Brain microvascular endothelial cell (primary cell): ENCODE measurements at places on chromosomes 5 and 9.

DNA sequence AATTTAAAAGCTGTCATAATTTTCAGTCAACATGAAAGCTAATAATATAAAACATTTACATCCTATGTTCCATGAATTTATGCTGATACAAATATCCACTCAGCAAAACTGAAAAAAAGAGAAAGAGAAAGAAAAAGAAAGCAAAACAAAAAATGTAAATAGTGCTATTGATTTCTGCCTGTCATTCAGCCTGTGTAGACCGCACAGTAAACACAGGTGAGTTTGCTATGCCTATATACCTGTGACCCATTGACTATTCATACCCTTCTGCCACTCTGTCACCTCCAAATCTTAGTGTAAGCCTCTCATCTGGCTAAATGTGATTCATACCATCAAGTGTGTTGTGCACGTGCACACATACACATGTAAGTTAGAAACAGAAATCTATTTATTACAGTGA, 359.0 kb upstream of the RORB start:
- DNase-seq, result no peak

DNA sequence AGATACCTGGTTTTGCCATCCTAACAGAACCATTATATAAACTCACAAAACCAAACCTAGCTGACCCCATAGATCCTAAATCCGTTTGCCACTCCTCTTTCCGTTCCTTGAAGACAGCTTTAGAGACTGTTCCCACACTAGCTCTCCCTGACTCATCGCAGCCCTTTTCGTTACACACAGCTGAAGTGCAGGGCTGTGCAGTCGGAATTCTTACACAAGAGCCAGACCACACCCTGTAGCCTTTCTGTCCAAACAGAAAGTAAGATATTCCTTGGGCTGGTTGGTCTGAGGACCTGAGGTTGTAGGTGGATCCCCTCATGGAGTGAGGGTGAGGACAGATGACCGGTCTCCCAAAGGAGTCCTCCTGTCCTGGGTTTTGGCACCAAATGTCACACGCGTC, 56.7 kb upstream of the NAA35 start:
- DNase-seq, result peak; percentile 1

GRCh38 chr5:32098291-32098690, 75.8 kb downstream of the GOLPH3 start:
- no peak for DNase-seq

- DNase-seq, result no peak
Observed at GRCh38 chr9:92008041-92008440, 58.0 kb upstream of the ROR2 start.

DNA sequence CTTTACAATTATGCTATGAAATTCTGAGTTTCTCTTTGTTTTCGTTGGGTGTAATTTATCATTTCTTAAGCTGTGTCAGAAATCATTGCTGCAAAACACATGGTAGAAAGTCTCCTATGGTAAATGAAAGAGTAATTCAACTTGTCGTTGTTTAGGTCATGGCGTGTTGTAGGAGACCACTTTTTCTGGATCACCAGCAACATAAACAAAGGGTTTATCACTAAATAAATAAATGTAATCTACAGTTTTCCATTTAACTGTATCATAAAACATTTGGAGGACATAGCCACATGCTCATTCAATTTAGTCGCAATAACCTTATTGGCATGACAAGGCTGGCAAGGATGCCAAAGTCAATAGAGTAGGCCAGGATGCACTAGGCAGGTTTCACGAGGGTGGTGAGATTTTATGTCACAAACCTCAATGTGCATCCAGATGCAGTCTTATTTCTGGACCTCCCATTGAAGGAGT, 154.4 kb upstream of the ERCC6L2 start:
- DNase-seq, result no peak

GRCh38 chr5:170629566-170630175, 125.9 kb downstream of the KCNIP1 start:
- DNase-seq, result no peak

DNA sequence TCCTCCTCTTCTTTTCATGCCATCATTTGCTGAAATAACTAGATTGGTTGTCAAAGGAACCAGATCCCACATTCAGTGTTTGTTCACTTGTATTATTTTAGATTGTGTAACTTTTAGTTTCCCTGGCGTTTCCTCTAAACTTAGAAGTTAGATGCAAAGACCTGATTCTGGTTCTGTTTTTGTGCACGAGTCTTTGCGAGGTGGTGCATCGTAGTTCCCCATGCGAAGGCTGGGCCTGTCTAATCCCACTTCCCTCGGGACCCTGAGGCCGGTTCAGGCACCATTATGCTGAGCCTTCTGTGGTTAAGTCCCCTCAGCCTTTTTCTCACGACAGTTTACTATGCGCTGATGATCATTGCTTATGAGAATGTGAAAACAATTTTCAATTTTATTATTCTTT, 219.1 kb upstream of the OTULINL start:
- DNase-seq, result no peak

DNA sequence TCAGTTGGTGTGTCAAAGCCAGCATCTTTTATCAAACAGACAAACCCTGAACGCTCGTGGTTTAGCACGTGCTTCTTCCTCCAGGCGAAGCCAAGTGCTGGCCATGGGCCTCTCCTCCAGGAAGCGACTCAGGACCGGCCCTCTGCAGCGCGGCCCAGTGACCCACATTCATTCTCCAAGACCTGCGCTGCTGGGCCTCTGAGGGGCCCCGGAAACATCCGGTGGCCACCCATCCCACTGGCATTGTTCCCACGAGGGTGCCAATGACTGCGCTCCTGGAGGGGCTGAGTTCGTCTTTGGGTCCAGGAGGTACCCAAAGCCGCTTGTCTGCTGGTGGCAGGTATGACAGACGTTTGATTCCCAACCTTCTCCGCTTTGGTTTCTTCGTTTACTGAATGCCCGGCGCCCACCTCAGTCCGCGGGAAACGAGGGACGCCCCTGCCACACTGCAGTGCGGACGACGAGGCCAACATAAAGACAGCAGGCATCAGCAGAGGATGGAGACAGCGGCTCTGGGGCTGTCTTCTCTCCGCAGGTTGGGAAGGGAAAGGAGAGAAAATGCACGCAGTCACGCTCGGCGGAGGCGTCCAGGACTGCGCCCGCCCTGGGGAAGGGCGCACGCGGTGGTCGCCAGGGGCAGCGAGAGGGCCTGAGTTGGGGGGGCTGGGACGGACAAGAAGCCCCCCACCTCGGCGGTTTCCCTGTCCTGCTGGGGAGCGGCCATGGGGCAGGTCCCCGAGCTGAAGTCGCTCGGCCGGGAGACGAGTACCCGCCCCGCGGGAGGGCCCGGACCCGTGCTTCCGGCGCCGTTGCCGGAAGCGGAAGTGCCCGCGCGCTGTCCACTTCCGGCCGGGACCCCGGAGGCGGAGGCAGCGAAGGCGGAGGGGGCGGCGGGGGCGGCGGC, at the start of gene EXOC3:
EXOC3 (plus strand) TSS at position 842 of the 904 bp plus-strand sequence. CDS start 3,030 bp downstream, outside the sequence.
- DNase-seq, result peak; percentile 31

DNA sequence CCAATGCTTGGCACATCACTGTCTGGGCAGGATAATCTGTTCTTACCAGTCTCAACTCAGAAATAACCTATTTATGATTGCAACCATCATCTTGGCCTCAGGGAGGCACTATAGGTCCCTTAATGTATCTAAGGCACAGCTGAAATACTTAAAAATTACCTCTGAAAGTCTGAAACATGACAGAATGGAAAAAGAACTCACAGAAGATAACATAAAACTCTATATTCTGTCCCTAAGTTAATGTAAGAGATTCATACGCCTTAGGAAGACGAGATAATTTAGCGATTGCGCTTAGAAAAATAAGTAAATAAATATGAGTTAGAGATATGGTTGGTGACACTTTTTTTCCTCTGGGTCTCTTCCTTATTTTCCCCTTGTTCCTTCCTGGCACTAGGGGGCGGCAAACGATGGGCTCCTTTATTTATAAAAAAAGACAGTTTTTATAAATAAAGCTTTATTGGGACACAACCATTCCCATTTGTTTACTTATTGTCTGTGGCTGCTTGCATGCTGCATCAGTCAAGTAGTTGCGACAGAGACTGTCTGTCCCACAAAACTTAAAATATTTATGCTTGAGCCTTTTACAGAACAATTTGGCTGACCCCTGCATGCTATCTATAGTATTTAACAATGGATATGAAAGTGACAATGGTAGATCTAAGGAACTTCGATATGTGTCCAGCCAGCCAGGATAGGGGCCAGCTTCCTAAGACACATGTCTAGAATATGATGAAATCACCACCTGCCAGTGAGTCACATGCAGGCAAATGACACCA, 79.6 kb downstream of the PDE4D start:
- peak; percentile 84 for DNase-seq

DNA sequence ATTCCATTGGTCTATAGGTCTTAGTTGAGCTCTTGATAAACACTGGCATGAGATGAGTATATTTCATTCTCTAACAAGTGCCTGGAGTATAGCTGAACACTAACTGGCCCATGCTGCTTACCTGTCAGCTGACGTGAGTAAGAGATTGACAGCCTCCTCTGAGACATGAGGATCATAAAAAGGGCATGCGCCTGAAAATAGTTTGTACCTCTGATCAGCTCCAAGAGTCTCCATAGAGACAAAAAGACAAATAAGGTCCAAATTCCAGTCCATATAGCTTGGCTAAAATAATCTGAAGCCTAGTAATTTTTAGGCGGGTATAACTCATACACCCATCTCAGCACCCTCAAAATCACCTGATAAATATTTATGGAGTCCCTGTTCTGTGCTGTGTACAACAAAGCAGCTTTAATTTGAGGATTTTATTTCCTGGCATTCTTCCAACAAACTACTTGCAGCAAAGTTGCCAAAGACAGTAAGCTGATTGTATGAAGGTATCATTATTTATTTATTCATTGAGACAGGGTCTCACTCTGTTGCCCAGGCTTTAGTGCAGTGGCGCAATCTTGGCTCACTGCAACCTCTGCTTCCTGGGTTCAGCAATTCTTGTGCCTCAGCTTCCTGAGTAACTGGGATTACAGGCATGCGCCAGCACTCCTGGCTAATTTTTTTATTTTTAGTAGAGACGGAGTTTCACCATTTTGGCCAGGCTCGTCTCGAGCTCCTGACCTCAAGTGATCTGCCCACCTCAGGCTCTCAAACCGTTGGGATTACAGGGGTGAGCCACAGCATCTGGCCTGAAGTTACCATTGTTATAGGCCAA, 16.2 kb upstream of the FSD1L start:
- DNase-seq, result no peak

DNA sequence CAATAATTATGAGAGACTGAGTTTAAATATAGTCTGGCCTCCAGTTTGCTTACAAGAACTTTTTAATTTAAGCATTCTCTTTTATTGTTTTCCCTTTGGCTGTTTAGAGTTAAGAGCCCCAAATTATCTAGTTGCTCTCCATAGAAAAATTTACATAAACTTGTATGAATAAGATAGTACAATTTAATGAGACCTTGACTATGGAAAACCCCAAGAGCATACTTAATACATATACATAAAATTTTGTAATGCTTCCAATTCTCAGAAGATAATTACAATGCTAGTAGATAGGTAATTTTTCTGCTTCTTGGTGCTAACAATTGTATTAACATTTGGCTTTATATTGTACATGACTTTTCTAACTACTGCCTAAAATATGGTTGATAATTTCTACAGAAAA, 20.3 kb upstream of the MSH3 start:
- no peak for DNase-seq

GRCh38 chr5:91906027-91906426, 522.9 kb upstream of the ARRDC3 start:
- DNase-seq, result no peak

DNA sequence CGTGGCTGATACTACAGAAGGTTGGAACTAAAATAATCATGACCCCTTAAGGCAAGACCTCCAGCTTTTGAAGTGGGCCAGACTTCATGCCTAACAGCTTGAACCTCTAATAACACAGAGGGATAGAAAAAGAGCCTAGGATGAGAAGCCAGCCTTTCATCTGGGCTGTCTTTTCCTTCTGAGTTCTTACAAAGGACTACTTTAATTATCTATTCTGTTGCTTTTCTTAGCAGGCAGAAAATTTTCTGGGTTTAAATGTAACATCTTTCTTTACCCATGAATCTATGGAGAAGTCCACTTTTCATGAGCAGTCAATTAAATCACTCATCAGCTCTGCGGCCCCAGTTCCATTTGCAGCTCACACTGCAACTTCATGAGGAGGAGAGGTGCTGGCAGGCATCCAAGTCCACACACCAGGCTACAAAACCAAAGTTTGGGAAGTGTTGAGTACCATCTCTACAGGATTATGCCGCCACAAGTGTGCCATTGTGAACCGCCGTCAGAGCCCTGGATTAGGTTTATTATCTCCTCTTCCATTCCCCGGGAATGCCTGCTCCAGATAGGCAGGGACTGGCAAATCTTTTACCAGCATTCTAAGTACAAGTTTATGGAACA, 192.0 kb downstream of the TLE4 start:
- DNase-seq, result no peak

- DNase-seq, result no peak
Observed at GRCh38 chr9:13411791-13412190, 132.3 kb upstream of the MPDZ start.

GRCh38 chr9:17005056-17005823, 129.6 kb upstream of the CNTLN start:
- peak; percentile 72 for DNase-seq

- DNase-seq, result no peak
Observed at GRCh38 chr9:12212860-12213259, 480.3 kb upstream of the TYRP1 start.

DNA sequence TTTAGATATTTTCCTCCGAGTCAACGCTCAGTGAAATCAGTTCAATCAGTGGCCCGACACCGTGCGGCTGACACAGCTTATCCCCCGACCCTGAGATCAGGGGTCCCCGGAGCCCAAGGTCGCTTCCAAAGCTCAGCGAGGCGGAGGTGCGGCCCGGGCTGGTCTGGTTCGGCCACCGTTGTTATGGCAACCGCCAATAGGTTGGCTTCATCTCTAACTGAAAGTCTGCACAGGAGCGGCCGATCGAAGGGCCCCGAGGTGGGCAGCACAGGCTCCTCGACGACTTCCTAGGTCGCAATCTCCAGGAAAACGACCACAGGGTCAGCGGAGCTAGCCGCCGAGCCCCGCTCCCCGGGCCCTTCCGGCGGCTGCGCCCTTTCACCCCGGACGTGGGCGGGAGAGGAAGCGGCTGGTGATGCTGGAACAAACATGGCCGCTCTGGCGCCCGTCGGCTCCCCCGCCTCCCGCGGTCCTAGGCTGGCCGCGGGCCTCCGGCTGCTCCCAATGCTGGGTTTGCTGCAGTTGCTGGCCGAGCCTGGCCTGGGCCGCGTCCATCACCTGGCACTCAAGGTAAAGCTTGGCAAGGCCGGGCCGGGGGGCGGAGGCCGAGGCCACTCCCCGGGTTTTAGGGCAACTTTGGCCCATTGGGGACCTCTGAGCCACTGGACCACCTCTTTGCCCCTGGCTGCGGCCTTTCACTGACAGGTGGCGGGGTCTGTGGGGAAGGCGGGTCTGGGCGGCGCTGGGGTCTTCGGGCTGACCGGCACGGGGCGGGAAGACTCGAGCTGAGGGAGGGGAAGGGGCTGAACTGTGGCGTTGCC, at the start of gene GPR107:
GPR107 (plus strand) TSS at position 403 of the 821 bp plus-strand sequence; CDS start at position 430, 27 bp downstream.
- DNase-seq, result peak; percentile 57

DNA sequence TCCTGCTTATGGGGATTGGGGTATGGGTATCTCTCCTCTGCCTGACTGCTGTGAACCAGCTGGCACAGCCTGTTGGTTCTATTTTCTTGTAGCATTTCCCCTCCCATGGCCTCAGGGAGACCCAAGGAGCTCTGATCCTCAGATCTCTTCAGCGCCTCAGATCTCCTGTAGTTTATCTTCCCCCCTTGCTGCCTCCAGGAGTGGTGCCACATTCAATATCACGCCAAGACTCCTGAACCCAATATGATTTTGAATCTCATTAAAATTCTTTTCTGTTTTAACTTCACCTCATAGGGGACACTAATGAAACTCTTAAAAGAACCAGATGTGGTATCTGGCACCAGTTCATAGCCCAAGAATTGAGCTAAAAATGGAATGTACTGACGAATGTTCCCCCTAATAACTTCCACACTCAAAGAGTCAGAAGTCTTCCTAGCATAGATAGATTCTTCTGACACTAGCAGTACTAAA, 59.6 kb upstream of the LIFR start:
- DNase-seq, result no peak
